ENCODE measurements at places on chromosomes 6 and 20.

DNA sequence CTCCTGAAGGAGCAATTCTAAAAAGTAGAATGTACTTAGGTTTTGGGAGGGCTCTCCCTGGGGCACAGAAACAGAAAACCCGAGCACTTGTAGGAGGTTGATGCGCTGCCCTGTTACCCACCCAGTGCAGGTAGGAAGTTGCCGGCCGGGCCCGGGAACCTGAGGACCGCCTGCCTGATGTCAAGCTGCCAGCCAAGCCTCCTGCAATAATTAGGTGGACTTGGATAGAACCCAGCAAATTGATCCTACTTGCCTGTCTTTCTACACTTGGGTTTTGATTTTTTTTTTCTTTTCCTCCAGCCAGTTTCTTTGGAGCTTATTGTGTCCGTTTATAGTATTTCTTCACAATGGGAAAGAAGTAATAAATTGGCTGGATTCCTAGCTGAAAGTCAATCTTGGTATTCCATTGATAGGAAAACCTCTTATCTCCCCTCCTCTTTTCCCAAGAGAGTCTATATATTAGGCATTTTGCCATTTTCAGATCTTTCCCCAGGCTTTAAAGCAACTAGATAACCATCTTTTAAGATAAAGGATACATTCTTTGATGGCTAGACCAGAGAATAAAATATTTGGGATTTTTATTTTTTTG lies 78.3 kb upstream of the FYN start:
- no peak for DNase-seq

DNA sequence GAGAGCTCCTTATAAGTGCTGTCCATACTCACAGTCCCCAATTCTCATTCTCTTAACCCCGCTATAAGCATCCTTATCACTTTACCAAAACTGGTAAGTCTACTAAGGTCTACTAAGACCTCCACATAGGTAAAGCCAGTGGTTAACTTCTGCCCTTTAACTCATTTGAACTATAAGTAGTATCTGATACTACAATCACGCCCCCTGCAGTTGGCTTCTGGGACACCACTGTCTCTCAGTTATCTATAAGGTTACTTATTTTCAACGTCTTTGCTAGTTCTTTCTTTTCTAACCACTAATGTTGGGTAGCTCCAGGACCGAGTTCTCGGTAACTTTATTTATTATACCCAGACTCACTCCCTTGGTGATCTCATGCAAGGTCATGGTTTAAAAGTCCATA lies 142.6 kb downstream of the ARHGAP18 start:
- peak; percentile 42 for DNase-seq

GRCh38 chr6:78700991-78701390 lies 166.4 kb upstream of the IRAK1BP1 start:
- DNase-seq: no peak

DNA sequence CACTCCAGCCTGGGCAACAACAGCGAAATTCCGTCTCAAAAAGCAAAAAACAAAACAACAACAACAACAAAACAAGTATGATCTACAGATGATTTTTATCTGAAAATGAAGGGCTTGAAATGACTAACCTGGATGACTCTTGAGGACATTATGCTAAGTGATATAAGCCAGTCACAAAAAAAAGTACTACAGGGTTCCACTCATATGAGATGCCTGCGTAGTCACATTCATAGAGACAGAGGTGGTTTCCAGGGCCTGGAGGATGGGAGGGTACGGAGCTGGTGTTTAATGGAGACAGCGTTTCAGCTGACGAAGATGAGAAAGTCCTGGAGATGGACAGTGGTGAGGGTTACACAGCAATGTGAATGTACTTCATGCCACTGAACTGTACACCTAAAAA lies 8.3 kb upstream of the INSM1 start:
- DNase-seq: no peak

DNA sequence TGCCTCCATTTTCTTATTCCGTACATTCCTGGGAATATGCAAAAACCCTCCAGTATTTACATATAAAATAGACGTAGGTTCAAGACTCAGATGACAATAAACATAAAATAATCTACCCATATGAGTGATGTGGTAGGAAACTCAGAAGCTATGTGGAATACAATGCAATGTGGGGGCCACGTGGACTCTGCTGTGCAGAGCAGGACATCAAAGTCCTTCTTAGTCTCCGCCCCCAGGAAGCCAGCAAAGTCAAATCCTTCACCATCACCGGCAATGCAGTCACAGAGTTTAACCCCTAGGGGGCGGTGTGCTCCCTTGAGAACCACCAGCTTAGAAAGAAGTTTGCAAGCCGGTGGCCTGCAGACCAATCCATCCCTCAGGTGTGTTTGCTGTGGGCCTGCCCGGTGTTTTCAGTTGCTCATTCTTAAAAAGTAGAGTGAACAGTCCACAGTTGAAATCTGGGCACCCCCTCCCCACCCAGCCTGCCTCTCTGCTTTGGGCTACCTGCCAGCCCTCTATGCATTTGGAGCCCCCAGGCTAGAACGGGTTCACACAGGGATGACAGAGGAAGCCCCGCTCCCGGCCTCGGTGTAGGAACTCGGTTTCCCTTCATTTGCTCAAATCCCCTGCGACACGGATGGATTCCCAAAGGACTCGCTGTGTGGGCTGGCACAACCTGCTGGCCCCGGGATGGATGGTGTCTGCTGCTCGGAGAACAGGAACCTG lies 59.9 kb downstream of the SULF2 start:
- DNase-seq: peak; percentile 86

- DNase-seq: no peak
Measured at GRCh38 chr6:18427296-18427695, 40.1 kb downstream of the RNF144B start.

DNA sequence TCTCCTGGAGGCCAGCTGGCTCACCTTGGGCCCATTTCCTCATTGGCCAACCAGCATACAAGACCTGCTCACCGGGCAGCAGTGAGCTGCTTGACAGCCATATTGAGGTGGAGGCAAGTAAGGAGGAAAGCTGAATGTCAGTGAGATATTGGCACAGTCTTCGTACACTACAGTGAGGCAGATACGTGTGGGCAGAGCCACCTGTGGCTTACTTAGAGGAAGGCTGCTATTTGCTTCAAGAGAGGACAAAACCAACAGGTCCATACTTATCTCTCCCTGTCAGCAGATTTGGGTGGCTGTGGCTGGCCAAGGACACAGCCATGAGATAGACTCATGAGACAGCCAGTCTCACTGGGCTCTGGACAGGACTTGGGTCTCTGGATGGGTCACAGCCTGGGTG lies 15.1 kb upstream of the MCM3 start:
- no peak for DNase-seq

DNA sequence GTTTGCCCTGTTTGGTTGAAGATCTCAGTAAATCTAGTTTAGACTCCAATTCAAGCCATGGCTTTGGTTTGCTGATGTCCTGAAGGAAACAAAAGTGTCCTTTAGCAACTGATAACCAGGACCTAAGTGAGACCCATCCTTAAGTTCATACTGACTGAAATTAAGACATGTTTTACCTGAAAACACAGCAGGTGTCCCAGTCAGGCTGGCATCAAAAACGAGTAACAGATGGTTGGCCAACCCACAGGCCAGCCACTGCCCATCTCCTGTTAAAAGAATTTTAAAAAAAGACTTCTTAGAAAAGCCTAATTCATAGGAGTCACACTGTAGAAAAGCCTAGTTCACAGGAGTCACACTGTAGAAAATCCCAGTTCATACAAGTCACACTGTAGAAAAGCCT lies 58.3 kb downstream of the WDR27 start:
- DNase-seq: no peak

DNA sequence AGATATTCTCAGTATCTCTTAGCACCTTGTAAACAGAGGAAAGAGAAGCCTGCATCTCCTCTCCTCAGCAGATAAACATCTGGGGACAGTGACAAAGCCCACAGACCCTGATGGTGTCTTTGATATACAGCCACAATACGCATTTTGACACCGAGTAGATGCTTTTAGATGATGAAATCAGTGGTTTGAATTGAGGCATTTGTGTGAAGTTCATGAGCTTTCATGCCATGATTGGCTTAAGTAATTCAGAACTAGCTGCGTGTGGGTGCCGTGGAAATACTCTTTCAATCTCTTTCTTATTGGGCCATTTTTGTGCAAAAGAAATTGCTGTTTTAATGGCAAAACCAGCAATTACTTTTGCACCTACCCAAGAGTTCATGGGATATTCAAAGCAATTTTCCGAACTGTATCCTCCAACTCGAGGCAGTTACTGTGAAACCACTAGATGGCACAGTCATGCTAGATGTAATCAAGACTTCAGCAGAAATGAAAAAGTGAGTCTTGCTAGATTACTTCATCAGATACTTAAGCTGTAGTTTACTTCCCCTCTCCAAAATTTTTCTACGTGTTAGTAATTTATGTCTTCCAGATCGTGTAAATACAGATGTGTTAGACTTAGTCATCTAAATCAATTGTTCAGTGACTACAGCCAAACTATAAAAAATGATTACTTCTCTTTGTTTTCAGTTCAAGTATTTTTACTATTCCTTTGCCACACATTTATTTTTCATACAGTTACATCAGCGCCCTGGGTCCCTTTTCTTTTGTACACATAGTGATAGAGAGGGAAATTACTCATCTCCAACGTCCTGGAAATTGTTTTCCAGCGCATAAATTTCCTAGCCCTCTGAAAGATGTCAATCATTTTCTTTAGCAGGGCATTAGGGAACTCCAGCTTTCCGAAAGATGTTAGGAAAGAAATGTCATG lies 49.4 kb downstream of the IYD start:
- DNase-seq: peak; percentile 54

- no peak for DNase-seq
Measured at GRCh38 chr6:169064194-169064593, 189.5 kb downstream of the THBS2 start.

GRCh38 chr20:53889411-53890148 lies 180.8 kb downstream of the BCAS1 start:
- DNase-seq: no peak

GRCh38 chr20:50772420-50773185 lies 22.3 kb upstream of the BCAS4 start:
- no peak for DNase-seq

DNA sequence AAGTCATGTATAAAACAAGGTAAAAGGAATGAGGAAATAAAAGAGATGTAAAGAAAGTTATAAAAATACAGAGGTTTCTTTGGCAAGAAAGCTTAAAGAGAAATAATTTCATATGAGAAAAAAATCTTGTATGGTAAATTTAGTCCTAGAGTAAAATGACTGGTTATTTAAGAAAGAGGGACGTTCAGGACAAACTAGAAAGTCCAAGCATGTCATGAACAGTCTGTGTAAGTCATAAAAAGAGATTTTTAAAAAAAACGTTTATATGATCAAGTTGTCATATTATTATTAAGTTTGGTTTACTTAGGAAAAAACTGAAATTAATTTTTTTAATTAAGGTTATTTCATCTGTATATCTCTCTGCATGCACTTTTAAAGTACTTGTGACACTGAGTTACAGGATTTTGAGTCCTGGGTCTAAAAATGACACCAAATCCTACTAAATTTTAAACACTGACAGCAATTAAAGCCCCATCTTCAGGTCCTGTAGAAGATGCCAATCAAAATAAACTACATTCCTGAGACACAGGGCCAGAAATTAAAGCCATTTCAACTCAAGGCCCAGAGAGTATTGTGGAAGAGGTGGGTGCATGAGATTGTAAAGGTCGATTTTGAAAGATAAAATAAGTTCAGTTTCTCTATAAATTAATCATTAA lies 62.4 kb downstream of the AGPAT4 start:
- no peak for DNase-seq

DNA sequence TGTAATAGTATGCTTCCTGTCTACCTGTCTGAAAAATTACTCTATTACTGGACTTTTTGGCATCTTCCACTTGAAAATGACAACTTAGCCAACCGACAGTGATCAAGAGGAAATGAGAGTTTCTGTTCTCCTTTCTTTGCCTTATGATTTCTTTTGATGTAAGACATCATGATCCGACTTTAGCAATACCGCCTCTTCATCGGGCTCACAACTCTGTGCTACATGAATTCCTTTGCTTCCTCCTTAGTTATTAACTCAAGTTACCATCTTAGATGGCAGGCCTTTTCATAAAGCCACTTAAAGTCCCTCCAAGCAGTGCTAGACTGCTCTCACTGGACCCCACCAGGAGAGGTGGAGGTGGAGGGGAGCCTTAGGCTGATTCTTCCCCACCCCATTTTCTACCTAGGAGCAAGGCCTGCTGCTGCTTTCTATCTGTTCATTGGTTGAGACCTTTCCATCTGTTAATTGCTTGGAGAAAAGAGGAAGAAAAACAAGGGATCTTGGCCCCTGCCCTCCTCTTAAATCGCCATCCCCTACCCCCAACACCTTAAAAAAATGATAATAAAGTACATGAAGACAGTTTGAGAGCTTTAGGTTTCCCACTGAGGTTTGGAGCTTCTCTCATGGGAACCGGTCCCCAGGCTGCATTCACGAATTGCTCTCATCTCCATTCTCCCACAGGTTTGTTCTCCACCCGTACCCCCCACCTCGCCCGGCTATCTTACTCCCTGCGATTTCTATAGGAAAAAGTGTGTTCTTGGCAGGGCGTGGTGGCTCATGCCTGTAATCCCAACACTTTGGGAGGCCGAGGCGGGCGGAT lies 21.6 kb upstream of the MCM3 start:
- no peak for DNase-seq

All from D341Med (cell line).